ENCODE measurements at places on chromosomes 4 and X. TPM values are rescaled to one million over a fixed set of nuclear protein-coding genes. Genes with fewer than 3 reads are reported as not detected.

PCDH19 gene
- 0.25 TPM for total RNA-seq

ZNF595 gene
- 21.0 TPM for total RNA-seq

RWDD4 gene
- 10.5 TPM for total RNA-seq

DCAF12L1 gene
- total RNA-seq, result not detected

ZNF157 gene
- total RNA-seq, result not detected

SPANXN4 gene
- total RNA-seq, result not detected

SYTL5 gene
- total RNA-seq, result not detected

TMEM150C gene
- total RNA-seq, result 13.0 TPM

GSX2 gene
- not detected for total RNA-seq

AFF1 gene
- 22.4 TPM for total RNA-seq

RPS6KA6 gene
- total RNA-seq, result 0.63 TPM

SMIM10L2A gene
- 1.6 TPM for total RNA-seq

MYOZ2 gene
- total RNA-seq, result not detected

PF4V1 gene
- total RNA-seq, result not detected

NPY1R gene
- not detected for total RNA-seq

XAGE2 gene
- total RNA-seq, result not detected

TIGD4 gene
- total RNA-seq, result 0.13 TPM

AFM gene
- total RNA-seq, result not detected

TMEM154 gene
- total RNA-seq, result 0.63 TPM

FABP2 gene
- not detected for total RNA-seq

DUSP21 gene
- total RNA-seq, result not detected
